ENCODE measurements at places on chromosomes 3 and 15. TPM values are rescaled to one million over a fixed set of nuclear protein-coding genes. Genes with fewer than 3 reads are reported as not detected.

CPNE4 gene
- 0.38 TPM for polyA plus RNA-seq

TRPM1 gene
- polyA plus RNA-seq, result not detected

GRCh38 chr15:35150361-35150760, 65.3 kb upstream of the NANOGP8 start:
- DNase-seq, result no peak

- no peak for DNase-seq
Measured at GRCh38 chr3:135558906-135559305, 406.6 kb upstream of the PPP2R3A start.

DNA sequence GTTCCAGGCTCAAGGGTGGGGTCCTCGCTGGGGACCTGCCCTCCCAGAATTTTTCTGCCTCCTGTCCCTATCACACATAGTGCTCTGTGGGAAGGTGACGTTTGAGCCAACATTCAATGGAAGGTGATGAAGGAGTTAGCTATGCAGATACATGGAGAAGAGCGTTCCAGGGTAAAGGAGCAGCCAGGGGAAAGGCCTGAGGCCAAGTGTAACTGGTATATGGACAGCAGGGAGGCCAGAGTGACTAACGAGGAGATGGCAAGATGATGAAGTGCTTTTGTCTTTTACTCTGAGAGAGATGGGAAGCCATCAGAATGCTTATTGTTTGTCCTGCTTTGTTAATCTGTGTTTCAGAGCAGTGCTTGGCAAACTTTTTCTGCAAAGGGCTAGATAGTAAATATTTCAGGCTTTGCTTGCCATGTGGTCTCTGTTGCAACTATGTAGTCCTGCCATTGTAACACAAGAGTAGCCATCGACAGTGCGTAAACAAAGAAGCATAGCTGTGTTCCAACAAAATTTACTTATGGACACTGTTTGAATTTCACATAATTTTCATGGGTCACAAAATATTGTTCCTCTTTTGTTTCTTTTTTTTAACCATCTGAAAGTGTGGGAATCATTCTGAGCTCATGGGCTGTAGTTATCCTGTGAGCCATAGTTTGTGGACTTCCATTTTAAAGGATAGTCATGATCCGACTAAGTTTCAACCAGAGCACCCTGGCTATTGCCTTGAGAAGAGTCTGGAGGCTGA, 25.8 kb upstream of the PIAS1 start:
- no peak for DNase-seq

All from GM12878 (cell line).